Mesendoderm (in vitro differentiated cells): ENCODE measurements at places on chromosomes 3 and 15.

- no peak for DNase-seq
Measured at GRCh38 chr15:98039596-98039995, 79.1 kb downstream of the ARRDC4 start.

GRCh38 chr3:140051019-140051957, 116.3 kb downstream of the CLSTN2 start:
- DNase-seq: peak; percentile 61

DNA sequence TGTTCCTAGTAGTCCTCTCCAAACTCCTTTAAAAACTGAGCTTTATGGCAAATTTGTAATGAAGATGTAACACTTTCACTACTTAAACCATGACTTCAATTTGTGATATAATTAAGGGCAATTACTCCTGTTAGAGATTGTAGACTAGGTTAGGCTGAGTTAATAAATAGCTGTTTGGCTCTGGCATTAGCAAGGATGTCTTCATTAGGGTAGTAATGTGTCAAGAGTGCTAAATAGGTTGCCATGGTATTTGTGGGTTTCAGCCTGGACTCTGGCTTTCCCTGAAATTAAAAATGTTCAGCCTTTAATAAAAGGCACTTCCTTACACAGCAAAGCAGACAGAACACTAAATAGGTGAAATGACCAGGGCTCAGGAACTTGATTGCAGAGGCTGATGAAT, 71.9 kb downstream of the GHSR start:
- DNase-seq: no peak

DNA sequence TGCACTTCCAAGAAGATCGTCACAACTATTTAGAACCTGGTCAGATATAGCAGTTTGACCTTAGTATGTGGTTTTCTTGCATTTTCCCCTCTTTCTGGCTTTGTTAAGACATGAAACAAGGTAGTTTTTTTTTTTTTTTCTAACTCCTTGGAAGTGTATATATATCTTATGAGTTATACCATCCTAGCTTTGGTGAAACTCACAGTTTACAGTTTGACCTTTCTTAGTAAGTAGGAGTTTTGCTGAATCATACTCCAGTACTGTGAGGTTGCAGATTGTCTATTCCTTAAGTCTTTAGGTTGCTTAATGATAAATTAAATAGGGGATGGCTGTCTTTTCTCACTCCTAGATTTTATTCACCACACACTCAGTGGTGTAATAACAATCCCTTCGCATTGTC, 325.0 kb downstream of the RBMS3 start:
- no peak for DNase-seq

DNA sequence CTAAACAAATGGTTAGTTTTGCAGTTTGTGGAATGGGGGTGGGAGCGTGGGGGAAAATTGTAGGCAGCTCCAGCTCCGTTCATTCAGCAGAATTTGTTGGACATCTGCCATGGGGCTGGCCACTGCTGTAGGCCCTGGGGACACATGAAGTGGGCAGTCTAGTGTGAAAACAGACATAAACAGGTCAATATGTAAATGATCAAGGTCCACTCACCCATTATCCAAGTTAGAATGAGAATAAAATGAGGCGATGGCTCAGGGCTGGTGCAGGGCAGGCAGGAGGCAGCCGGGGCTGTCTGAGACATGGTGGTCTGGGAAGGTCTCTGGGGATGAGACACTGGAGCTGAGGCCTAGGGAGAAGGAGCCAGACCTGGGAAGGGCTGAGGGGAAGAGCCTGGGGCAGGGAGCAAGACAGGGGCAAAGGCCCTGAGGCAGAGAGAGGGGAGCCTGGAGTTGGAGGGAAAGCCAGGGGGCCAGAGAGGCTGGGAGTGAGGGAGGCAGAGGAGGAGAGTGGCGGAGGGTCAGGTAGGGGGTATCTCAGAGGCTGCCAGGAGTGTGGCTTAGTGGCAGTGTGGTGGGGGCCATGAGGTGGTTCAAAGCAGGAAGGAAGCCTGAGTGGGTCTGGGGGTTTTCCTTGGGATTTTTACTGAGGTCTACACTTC, 6.2 kb upstream of the SLC6A6 start:
- no peak for DNase-seq
